Kidney (tissue), 22 donors: ENCODE measurements at places on chromosomes 3 and 15.

- no peak for DNase-seq
Measured at GRCh38 chr3:124701687-124702086, 28.6 kb upstream of the UMPS start.

DNA sequence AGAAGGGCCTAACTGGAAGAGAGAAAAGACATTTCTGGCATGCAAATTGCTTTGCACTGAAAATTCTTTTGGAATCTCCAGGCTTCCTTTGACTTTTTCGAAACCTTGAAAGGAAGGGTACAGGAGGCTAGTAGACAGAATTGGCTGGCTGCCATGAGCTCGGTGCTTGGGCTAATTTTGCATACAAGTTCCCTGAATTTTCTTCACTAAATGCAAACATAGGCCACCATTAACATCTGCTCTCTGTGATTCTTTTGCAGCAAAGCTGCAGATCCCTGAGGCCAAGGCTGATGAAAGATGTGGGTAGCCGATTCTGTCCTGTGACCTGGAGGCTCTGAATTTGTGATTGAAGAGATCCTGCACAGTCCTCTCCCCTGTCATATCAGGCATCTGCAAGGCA lies 247.8 kb upstream of the MCTP2 start:
- no peak for DNase-seq

DNA sequence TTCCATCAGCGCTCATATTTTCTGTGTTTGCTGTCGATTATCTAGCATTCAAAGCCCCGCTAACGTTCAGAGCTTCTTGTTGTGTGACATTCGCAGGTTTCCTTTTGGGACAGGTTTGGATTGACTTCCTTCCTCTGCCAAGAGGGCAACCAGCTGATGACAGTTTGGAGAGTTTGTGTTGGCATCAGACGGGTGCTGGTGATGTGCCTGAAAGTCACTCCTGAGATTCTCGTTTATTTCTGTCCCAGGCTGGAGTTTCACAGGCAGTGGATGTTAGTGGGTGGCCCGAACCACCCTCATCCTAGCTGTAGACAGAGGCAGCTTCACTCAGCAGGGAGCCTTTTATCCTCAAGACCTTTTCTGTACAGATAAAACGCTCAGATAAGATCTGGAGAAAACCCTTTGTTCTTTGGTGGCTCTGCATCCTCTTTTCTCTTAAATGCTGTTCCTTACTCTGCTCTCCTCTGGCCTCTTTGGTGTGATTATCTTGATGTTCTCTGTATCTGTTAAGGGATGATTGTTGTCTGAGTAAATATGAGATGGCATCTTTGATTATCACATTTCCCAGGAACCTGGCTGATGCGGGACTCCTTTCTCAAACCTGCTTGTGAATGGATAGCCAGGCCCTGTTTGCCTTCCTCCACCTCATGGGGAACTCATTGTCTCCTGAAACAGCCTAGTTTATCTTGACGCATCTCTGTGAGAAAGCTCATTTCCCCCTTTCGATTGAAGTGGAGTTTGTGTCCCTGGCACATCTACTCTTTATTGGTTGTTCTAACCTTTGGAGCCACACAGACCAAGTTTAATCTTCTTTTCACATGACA lies 35.9 kb downstream of the CGNL1 start:
- DNase-seq = no peak

GRCh38 chr15:58413253-58413652 lies 18.5 kb upstream of the LIPC start:
- no peak for DNase-seq

DNA sequence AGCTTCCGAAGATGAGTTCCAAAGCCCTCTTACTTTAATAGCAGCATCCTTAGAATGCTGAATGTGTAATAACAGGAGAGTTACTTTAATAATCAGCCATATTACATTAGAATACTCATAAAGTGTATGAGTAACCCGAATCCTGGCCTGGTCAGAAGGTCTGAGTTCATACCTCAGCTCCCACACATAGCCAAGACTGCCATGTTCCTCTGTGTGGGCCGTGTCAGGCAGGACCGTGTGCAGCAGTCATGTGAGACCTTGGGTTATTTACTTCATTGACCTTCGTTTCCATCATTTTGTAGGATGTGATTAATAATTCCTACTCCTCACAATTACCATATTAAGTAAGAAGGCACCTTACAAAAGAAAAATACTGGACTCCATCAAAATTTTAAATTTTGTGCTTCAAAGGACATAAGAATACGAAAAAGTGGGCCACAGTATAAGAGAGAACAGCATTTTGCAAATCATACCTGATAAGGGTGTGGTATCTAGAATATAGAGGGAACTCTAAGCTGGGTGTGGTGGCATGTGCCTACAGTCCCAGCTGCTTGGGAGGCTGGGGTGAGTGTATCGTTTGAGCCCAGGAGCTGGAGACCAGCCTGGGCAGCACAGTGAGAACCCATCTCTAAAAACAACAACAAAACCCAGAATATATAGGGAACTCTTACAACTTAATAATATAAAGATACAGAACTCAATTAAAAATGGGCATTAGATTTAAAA lies 163.4 kb downstream of the ATG7 start:
- DNase-seq = no peak

DNA sequence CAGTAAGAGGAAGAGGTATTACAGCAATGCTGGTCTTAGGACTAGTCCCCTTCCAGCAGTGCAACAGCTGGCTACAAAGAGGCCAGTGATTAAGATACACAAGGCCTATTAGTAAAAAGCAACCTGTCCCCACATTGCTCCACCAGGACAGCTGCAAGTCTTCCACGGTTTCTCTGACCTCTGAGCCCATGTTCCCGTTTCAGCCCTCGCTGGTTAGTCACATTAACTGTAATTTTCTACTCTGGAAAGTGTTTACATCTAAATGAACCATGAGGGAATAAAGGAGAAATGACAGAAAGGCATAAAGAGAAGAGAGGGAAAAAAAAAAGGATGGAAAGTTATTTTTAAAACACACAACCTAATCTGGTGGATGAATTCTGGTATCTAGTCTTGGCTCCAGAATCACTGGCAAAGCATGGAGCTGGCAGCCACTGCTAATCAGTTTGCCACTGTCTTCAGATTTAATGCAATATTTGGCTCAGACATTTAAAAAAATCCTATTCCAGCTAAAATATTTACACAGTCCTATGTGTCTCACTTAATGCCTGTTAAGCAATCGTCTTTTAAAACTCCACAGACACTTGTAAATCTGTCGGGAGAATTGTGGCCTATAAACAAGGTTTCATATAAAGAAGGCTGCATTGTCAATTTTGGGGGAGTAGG lies 154.9 kb downstream of the GREM1 start:
- no peak for DNase-seq

GRCh38 chr3:69250014-69250413 lies 127.6 kb upstream of the LMOD3 start:
- peak; percentile 84 for DNase-seq

GRCh38 chr3:71421820-71422566 lies 161.5 kb downstream of the FOXP1 start:
- DNase-seq = peak; percentile 29

DNA sequence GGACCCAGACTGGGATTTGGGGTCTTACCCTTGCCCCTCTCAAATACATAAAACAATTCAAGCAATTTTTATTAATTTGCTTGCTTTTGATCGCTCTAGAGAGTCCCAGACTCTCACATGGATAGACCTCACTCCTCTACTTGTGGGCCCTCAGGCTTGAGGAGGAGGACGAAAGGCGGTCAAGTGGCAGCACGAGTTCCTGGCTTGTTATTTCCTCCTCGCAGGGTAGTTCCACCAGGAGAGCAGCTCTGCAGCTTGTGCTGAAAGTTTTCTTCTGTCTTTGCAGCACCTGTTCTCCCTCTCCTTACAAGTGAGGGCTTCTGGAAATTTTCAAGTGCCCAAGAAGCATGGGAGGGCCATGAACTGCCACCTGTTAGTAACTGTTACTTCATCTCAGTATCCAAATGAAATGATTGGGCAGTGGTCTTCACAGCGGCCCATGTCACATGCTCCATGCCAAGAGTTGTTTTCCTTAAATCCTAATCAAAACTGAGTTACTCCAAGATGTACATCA lies 22.7 kb downstream of the ABI3BP start:
- DNase-seq = no peak

- DNase-seq = no peak
Measured at GRCh38 chr15:93553167-93553935, 464.3 kb upstream of the RGMA start.

GRCh38 chr3:174495311-174495710 lies 363.8 kb upstream of the NAALADL2 start:
- no peak for DNase-seq

DNA sequence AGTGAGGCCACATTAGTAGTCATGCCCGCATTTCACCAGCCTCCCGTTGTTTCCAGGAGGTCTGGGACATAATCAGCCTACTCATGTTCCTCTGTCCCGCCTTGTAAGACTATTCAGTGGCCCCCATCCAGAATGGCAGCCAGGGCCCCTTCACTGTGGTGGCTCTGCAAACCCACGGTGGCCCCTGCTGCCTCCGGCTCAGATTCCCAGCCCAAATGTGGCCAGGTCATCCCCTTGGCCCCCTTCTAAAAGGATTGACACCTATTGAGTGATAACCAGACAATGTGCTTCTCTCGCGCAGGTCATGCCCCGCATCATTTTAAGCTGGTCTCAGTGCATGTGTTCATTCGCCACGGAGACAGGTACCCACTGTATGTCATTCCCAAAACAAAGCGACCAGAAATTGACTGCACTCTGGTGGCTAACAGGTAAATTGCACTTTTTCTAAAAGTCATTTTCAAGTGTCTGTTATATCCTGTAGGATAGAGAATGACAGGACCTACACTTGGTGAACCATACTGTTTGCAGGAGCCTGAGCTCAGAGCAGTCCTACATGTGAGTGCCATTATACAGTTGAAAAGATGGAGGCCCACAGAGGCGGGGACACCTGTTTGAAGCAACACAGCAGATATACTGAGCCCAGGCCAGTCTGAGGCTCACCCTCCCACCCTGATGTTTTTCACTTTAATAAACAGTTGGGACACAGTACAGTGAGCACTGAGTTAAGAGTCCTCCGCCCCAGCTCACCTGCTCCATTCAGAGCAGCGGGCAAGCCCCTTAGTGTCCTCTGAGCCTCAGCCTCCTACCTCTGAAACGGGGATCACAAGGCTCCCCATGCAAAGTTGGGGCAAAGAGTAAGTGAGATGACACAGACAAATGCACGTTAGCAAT lies 47.7 kb downstream of the PXYLP1 start:
- DNase-seq = peak; percentile 35

GRCh38 chr3:23264413-23264812 lies 61.3 kb downstream of the UBE2E2 start:
- DNase-seq = no peak

- peak; percentile 32 for DNase-seq
Measured at GRCh38 chr15:92109191-92109873, 255.8 kb downstream of the SLCO3A1 start.
